ENCODE measurements at places on chromosomes 2 and 18.

DNA sequence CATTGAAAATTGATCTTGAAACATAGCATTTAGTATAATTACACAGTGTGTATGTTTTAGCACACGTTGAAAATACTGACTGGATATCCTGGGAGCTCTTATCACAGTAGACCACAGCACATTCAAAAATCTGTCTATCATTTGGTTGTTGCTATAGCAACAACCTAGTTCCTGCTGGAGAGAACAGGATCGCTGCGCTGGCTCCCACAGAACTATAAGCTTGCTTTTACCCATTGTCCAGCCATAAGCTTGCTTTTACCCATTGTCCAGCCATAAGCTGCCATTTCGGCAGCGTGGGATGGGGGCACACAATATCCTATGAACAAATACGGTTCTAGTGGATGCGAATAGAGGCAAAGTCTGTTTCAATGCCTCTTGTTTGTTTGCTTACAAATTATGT, 70.4 kb upstream of the ST6GAL2 start:
- no peak for DNase-seq

DNA sequence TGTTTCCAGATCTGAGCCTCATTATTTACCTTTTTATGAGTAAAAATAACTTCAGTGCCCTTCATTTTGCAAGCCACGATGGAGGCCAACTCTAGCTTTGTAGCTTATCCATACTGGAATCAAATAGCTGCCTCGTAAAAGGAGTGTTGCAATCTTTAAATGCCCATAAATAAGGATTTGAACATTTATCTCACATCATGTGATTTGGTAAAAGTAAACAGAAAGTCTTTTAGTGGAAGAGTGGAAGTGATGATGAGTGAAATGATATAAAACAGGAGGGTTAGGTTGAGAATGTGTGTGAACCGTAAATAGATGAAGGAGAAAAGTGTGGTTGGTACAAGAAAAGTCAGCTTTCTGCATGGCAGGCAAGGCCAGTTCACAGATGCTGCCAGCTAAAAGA, 348.9 kb downstream of the OSR1 start:
- no peak for DNase-seq

- no peak for DNase-seq
Observed at GRCh38 chr2:160062292-160063005, at the start of gene PLA2R1. PLA2R1 (minus strand) TSS chr2:160062615; CDS start chr2:160062403, 212 bp downstream.

- no peak for DNase-seq
Observed at GRCh38 chr2:36492216-36492945, 105.6 kb downstream of the FEZ2 start.

- DNase-seq = no peak
Observed at GRCh38 chr2:160463245-160463644, 30.4 kb downstream of the RBMS1 start.

GRCh38 chr2:69570474-69570873, 73.1 kb downstream of the AAK1 start:
- no peak for DNase-seq

- DNase-seq = no peak
Observed at GRCh38 chr2:48406116-48406515, 123.8 kb upstream of the STON1 start.

GRCh38 chr2:217242947-217243346, 383.1 kb upstream of the TNP1 start:
- DNase-seq = no peak

DNA sequence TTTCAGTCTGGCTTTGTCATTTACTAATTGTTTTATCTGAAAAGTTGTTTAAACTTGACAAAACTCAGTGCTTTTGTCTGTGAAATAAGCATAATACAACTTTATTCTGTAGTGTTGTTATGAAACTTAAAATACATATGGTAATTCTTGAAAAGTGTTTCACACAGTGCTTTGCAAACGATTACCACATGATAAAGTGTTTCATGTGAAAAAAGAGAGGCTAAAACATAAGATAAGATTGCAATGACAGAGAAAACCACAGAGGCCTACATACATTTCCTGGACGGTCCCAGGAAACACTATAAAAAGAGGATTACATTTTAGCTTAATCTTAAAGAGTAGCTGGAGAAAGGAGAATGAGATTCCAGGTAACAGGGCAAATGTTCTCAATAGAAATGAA, 1934.6 kb upstream of the LRRTM1 start:
- no peak for DNase-seq

DNA sequence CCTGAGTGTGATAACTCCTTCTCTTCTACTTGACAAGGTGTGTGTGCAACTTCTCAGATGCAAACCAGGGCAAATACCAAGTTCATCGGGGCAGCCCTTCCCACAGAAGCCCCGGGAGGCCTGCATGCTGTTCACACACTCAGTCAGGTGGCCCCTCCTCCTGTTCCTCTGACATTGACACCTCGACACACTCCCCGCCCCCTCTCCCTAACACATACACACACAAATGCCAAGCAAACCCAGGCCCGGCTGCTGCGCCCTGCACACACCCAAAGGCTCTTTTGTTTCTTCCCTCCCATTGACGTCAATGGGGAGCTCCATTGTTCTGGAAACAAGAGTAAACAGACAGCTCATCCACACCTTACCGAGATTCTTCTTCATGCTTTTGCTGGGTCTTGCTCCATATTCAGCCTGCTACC, 1.7 kb upstream of the PER2 start:
- DNase-seq = no peak

GRCh38 chr18:76401498-76401897, 93.5 kb downstream of the ZNF516 start:
- DNase-seq = no peak

DNA sequence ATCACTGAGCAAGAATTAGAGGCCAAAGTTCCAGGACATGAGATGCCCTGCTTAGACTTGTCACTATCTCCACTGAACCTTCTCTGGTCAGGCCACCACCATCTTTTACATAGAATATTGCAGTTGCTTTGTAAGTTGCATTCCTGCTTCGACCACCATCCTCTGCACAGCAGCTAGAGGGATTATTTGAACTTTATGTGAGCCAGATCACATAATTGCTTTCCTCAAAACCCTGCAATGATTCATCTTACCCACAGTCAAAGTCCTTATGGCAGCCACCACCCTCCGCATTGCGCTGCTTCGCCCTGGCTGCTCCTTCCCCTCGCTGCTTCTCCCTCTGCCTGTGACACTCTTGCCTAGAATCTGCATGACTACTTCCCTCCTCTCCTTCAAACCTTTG, 111.3 kb downstream of the EML6 start:
- DNase-seq = no peak

All from activated CD8-positive, alpha-beta memory T cell treated with anti-CD3 and anti-CD28 coated beads for 1 hour (primary cell).